ENCODE measurements at places on chromosomes 3 and 15. TPM values are rescaled to one million over a fixed set of nuclear protein-coding genes. Genes with fewer than 3 reads are reported as not detected.

DNA sequence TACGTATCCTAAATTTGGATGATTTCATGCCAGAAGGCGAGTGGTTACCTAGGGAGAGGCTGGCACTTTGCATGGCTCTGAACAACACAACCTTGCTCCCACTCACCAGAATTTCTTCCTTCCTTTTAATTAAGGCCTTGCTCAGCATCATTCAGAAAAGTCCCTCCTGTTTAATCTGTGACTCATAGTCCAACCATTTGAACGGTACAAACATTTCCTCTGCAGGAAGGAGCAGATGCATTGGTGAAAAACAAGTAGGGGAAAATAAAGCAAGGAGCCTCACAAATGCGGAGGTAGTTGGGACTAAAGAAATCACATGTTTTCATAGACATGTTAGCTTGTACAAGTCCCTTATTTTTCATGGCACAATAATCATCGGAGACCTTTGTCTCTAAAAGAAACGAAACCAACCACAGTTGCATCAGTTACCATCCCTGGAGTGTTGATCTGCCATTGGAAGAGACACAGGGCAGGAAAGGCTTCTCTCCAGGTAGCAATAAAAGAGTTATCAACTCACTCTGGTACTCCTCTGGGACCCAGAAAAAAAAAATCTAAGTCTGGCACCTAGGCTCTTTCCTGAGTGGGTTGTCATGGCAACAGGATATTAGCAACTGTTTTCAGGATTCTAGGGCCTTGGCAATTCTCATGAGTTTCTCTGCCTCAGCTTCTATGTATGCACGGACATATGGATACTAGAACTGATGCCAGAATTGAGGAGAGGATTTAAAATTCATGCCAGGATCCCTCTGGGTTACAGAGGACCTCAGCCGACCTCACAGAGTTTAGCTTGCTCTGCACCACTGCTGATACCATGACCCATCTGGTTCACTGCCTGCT is 255.4 kb upstream of the ARPP21 start:
- DNase-seq = no peak

- DNase-seq = no peak
Observed at GRCh38 chr3:190582667-190583066, 68.8 kb downstream of the IL1RAP start.

DNA sequence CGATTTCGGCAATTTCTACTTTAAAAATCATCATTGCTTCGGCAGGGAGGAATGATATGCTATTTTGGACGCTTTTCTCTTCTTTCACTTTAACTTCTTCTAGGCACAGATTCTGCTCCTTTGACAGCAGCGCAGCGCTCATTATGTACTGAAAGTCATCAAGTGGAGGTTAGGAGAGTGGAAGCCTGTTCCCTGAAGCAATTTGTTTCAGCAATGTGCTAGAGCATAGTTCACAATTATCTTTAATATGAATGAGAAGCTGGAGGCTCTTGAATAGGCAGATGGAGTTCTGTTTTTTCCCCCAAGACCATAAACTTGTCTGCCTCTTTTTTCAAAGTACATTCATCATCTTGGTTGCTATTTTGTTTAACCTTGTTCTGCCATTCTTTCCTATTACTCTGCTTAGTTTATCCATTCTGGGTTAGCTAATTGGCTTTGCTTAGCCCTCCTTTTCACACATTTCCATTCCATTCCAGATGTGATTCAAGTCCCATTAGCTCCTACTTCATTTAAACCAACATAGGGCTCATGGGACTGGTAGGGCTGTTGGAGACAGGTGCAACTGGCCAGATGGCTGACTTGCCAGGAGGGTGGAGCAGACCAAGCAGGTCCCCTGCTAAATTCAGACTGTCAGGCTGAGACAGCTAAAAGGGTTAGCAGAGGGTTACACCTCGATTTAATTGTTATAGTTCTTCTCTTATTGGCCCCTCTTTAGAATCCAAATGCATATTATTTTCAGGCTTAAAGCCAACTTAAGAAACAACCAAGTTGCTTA is 534.7 kb upstream of the CBLB start:
- DNase-seq = no peak

GRCh38 chr3:31777887-31778286 is 203.2 kb downstream of the OSBPL10 start:
- no peak for DNase-seq

GRCh38 chr3:97257942-97258697 is 443.7 kb downstream of the EPHA6 start:
- no peak for DNase-seq

- no peak for DNase-seq
Observed at GRCh38 chr3:2976212-2976611, 134.0 kb downstream of the IL5RA start.

DNA sequence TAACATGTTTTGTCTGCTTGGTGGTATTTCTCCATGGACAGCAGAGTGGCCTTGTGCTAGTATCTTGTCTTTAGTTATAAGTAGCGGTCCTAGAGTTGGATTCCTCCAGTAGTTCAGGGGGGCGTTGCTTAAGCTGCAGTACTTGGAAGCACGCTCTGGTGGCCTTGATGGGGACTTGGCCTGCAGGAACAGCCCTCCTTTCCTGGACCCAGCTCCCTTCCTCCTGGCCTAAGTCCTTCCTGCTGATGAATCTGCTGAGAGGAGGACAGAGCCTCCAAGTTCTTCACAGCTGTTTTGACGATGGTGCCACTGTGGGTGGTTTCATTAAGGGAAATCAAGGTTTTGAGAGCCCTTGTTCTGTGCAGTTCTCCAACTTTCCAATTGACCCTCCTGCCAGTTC is 38.6 kb upstream of the SEC22A start:
- DNase-seq = no peak

DNA sequence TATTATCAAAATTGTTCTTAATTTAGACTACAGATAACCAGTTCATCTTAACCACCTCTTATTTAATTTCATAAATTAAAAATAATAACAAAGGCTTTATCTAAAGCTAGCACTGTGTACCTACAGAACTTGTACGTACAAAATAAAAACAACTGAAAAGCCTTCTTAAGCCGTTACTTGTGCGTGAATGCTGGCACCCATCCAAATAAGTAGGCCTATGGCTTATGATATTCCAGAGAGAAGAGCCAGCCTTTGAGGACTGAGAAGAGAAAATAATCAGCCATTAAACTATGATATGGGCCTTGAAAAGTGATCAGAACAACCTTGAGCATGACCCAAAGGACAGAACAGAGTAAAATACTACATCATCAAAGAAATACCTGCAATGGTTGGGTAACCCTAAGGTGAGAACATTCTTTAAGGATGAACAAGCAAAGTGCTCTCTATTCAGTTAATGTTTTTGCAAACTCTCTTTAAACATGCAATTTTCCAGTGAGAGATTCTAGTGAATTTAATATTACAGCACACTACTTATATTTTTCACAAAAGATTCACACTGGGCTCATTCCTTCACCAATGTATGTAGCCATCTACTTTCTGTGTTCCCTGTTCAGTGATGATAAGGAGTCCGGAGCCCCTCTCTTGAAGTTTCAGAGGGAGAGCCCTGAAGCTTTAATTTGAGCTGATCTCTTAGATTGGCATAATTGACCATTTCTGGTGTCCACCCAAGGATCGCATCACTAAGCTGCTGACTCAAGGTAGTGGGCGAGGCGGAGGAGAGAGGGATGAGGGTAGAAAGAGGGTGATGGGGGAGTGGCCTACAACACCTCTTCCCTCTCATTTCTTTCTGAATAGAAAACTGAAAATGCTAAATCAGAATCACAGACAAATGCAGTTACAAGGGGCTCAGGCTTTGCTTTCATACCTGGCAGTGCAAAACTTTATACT is 7.7 kb upstream of the ACTC1 start:
- DNase-seq = no peak

- DNase-seq = peak; percentile 14
Observed at GRCh38 chr3:72960812-72961518, 35.6 kb upstream of the PPP4R2 start.

DNA sequence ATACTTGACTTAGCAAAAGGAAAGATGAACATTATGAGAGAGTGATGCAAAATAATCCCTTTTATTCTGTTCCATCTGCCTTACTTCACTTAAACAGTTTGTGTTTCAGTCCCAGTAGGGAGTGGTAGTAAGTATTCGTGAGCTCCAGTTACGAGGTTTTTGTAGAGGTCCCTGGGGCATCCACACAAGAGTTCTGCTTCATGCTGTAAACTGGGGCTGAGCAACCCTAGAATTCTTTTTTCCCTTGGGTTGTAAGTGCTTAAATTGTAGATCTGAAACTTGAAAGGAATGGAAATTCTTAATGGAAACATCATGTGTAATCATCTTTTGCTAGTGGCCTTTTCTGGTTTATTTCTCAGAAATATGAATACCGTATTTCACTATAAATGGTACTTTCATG is 79.5 kb downstream of the SEMA6D start:
- no peak for DNase-seq

DNA sequence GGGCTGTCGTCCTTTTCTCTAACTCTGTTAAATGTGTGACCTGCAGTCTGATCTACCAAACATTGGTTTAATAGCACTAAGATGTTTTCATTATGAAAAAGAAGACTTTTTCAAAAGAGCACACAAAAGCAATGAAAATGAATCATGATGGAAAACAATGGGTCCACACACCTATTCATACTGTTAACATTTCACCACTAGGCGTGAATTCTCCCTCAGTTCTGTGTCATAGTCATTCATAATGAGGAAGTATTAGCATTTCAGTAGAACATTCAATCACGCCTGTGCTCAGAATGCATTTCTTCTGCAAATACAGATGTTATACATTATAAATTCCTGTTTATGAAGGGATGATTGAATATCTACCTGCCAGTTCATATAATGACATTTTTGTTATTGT is 35.9 kb downstream of the EIF4E3 start:
- no peak for DNase-seq

- DNase-seq = no peak
Observed at GRCh38 chr15:79682851-79683288, 213.9 kb downstream of the MTHFS start.

DNA sequence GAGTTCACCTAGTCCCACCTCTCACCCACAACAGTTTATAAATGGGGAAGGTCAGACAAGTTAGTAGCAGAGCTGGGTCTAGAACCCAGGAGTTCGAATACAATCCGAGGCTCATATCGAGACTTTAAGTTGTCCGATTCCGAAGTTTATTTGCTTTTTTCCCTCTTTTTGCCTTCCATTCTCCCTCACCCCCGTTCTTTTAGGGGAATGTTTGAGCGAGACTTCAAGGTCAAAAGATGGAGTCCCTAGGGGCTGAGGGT is 7.3 kb downstream of the BCL6 start:
- no peak for DNase-seq

DNA sequence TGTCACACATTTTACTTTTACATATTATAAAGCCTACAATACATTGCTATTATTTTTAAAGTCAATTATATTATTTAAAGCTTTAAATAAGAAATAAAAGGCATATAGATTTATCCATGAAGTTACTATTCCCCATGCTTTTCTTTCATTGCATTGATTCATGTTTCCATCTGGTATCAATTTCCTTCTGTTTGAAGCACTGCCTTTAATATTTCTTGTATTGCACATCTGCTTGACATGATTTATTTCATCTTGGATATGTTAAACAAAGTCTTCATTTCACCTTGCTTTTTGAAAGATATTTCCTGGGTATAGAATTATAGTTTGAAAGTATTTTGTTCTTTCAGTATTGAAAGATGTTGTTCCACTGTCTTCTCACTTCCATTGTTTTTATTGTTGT is 174.3 kb upstream of the MBNL1 start:
- no peak for DNase-seq

GRCh38 chr3:131033480-131034080 is 6.9 kb downstream of the NEK11 start:
- peak; percentile 54 for DNase-seq

DNA sequence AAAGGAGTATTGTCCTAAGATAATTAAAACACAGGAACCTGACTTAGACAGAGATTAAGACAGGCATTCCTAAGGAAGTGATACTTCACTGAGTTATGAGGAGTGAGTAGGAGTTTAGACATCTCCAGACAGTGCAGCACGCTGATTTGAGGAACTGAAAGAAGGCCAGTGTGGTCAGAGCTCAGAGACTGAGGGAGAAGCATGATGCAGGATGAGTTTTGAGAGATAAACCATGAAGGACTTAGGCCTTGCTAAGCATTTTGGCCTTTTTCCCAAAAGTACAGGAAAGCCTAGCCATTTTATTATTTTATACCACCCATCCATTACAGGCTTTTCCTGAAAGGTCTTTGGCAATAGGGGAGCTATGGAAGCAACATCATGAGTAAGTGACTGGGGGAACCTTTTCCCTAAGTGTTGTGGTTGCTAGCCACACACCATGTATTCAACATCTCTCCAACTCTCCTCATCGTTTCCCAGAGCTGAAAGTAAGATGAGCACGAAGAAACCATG is 375.6 kb upstream of the TPRG1 start:
- no peak for DNase-seq

- DNase-seq = no peak
Observed at GRCh38 chr3:50263478-50264382, 5.2 kb upstream of the SEMA3B start.

GRCh38 chr3:114192136-114192535 is 13.3 kb upstream of the DRD3 start:
- DNase-seq = no peak

DNA sequence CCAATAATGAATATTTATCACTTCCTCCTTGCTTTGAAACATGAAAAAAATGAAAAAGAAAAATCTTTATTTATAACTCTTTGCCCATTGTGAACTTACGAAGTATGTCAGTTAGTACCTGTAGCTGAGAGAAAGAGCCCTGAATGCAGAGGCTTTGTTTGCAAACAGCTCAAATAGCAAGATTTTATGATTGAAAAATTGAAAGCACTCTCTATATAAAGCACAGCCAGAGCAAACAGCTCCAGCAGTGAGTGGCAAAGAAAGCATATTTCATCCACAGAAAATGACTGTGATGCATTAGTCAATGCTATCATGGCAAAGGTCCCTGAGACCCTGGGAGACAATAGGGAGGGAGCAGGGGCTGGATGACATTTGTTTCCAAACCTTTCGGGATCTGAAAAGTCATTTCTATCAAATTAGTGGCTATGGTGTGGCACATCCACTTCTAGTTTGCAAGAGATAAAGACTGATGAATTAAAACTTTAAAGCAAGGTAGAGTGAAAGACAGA is 576.1 kb downstream of the OTOL1 start:
- no peak for DNase-seq

DNA sequence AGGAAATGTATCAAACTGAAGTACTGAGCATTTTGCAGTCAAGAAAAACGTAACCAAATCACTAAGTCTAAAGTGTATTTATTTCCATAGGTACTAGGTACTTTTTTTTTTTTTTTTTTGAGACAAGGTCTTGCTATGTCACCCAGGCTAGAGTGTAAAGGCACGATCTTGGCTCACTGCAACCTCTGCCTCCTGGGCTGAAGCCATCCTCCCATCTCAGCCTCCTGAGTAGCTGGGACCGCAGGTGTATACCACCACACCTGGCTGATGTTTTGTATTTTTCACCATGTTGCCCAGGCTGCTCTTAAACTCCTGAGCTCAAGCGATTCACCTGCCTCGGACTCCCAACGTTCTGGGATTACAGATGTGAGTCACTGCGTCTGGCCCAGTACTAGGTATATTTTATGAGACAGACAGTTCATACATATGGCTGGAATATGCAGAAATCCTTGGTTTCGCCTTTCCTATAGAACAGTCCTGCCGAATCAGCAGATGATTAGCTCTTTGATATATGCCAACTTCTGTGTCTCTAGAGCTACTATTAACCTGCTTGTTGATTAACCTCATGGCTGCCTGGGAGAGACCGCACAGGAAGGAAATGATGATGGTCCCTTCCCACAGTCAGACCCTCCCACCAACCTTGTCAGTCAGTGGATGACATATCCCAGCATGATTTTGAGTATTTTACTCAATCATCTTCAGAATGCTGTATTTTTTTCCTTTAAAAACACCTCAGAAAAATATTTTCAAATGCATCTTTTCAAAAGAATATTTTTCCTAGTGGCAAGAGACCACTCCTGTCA is 32.3 kb downstream of the TMOD3 start:
- peak; percentile 82 for DNase-seq

TMPRSS7 gene
- polyA plus RNA-seq = 0.26 TPM

All from CD4-positive, alpha-beta memory T cell (primary cell).